ENCODE measurements at places on chromosomes 3 and 15. TPM values are rescaled to one million over a fixed set of nuclear protein-coding genes. Genes with fewer than 3 reads are reported as not detected.

The PLSCR2 gene
- 0.39 TPM for total RNA-seq

The SENP7 gene
- 9.6 TPM for total RNA-seq

- no peak for DNase-seq
- H3K4me1 ChIP-seq, result peaks cover 28% of the 10 kb centered on the region
- peaks cover 11% of the 10 kb centered on the region for H3K27me3 ChIP-seq
- peaks cover 18% of the 10 kb centered on the region for H3K36me3 ChIP-seq
- no peak overlapping the region for H3K27ac ChIP-seq
These were observed 70.5 kb upstream of the SEC13 start for GRCh38 chr3:10391391-10391790.

DNA sequence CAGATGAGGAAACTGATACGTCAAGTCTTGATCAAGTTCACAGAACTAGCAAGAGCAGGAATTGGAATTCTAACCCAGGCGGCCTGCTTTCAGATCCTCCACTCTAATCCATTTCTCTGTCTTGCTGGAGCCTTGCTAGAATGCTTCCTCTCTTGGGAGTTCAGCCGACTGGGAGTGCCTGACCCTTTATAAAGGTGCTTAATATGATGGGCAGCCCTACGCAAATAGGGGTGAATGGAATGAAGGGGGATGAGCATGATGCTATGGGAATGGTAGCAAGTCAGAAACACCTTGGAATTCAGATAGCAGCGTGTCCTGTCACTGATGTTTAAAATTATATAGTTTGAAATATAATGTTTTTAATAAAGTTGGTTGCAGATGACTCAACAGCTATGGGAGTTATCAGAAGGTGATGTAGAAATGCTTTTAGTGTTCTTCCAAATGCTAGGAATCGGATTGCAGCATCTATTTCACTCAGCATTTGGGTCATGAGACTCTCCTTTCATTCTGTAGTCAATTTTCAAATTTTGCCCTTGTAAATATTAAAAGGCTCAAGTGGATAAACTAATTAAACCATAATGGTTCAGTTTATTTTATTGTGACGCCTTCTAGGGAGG lies 150.7 kb downstream of the FNDC3B start:
- DNase-seq, result no peak
- H3K36me3 ChIP-seq, result peaks cover 4% of the 10 kb centered on the region
- no peaks in the 10 kb centered on the region for H3K27me3 ChIP-seq
- no peak overlapping the region for H3K4me3 ChIP-seq
- H3K4me1 ChIP-seq, result peaks cover 38% of the 10 kb centered on the region

DNA sequence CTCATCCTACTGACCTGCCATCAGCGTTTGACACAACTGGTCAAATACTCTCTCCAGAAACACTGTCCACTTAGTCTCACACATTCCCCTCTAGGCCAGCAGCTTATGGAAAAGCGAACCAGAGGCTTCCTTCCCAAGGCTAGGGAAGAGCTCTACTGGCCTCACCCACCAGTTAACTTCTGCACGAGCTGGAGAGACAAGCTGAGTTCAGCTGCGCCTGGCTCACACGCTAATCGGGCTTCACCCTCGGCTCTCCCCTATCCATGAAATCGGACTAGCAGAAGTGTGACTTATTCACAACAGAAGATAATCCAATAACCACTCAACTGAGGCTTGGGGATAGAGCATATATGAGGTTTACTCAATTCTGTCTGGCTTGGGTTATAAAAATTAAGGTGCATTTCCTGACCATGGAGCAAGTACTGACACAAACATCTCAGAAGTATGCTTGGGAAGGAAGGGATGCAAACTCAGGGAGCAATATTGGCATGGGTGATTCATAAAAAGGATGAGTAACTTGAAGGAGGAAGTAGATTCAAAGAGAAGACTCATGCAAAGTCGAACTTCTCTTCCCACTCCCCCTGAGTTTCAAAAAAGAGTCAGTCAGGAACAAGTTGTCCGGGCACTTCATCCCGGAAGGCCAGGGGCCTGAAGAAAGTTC lies 73.1 kb downstream of the XXYLT1 start:
- H3K36me3 ChIP-seq, result no peaks in the 10 kb centered on the region
- DNase-seq, result no peak
- no peak overlapping the region for H3K4me3 ChIP-seq
- peak overlapping the region; percentile 15 for H3K27ac ChIP-seq

DNA sequence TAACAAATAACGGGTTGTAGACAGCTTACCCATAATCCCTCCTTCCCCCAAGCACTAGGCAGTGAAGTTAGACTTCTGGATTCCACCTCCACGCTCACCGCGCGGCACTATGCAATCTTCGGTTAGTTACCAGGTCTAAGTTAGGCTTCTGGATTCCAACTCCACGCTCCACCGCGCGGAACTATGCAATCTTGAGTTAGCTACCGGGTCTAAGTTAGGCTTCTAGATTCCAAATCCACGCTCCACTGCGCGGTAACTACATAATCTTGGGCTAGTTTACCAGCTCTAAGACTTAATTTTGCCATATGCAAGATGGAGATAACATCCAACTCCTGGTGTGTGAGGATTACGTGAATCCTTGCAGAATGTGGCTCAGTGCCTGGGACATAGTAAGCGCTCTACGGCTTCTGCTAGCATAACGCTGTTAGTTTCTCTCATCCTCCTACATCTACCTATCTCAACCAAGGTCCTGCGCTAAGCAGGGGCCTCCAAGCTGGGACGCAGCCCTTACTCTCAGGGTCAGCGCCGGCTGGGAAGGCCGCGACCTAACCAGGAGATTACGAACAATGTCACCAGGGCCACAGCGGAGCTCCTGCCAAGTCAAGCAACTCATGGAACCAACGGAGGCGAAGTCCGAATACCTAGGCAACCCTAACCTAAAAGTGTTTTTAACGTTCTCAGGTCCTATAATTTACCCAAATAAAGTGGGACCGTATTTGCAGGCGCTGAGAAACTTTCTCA lies 497 bp upstream of the RPLP1 start:
- H3K36me3 ChIP-seq, result peaks cover 52% of the 10 kb centered on the region
- peaks cover 27% of the 10 kb centered on the region for H3K4me1 ChIP-seq
- H3K27ac ChIP-seq, result peak overlapping the region; percentile 100
- DNase-seq, result no peak

DNA sequence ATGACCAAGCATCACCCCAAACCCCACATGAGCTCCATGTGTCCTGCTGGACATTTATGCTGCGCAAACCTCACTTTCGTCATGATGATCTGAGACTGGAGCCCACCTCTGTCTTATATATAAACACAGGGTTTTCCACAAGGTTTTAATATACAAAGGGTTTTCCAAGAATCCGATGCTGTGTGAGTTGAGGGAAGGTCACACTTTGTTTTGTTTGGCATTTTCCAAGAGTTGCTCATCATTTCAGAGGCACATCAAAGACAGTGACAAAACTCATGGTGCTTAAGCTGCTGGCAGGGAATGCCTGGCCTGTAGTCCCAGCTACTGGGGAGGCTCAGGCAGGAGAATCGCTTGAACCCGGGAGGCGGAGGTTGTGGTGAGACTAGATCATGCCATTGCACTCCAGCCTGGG lies 20.0 kb downstream of the EFCC1 start:
- H3K4me1 ChIP-seq, result peaks cover 1% of the 10 kb centered on the region
- no peak for DNase-seq
- H3K27ac ChIP-seq, result no peak overlapping the region
- no peaks in the 10 kb centered on the region for H3K36me3 ChIP-seq
- peaks cover 28% of the 10 kb centered on the region for H3K27me3 ChIP-seq

Measured in WTC11 (cell line).